NCI-H1048 (cell line): ENCODE measurements at places on chromosomes 11 and 22.

- no peak for DNase-seq
These were observed 72.9 kb upstream of the CD44 start for GRCh38 chr11:35066030-35066429.

- peak; percentile 15 for DNase-seq
These were observed 72.0 kb downstream of the SYN3 start for GRCh38 chr22:32985899-32986765.

GRCh38 chr22:46424496-46424895, 89.0 kb downstream of the TRMU start:
- no peak for DNase-seq

DNA sequence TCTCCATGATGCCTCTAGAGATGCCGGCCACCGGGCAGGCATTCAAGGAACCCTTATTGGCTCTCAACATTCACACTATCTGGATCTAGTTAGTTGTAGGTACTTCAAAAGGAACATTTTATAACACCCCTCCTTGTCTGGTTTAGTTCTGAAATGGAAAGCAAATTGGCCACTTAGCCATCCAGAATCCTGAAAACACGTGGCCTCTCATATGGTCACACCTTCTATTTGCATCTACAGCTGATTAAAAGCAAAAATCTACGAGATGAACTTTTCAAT, 29.2 kb downstream of the ABTB2 start:
- no peak for DNase-seq

- DNase-seq: no peak
These were observed 774 bp downstream of the APOBEC3D start for GRCh38 chr22:39021552-39022250.

DNA sequence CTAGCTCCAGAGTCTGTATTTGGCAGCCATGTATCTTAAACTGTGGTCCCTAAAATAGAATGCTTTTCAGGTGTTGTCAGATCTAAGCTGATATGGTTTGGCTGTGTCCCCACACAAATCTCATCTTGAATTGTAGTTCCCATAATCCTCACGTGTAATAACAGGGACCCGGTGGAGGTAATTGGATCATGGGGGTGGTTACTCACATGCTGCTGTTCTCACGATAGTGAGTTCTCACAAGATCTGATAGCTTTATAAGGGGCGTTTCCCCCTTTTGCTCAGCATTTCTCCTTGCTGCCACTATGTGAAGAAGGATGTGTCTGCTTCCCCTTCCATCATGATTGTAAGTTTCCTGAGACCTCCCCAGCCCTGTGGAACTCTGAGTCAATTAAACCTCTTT, 199.9 kb upstream of the ISX start:
- no peak for DNase-seq
